ENCODE measurements at places on chromosomes 5 and 9.

GRCh38 chr5:104452550-104452949, 890.0 kb upstream of the NUDT12 start:
- H3K4me1 ChIP-seq: no peaks in the 10 kb centered on the region
- H3K4me3 ChIP-seq: no peak overlapping the region
- H3K27me3 ChIP-seq: no peaks in the 10 kb centered on the region
- no peak overlapping the region for H3K27ac ChIP-seq
- no peak for DNase-seq

GRCh38 chr5:139592289-139592688, 31.1 kb downstream of the UBE2D2 start:
- no peaks in the 10 kb centered on the region for H3K36me3 ChIP-seq
- H3K4me1 ChIP-seq: peaks cover 10% of the 10 kb centered on the region
- no peak overlapping the region for H3K27ac ChIP-seq
- no peak overlapping the region for H3K4me3 ChIP-seq

- H3K27ac ChIP-seq: no peak overlapping the region
- no peaks in the 10 kb centered on the region for H3K36me3 ChIP-seq
- no peaks in the 10 kb centered on the region for H3K4me1 ChIP-seq
- no peak for DNase-seq
- no peaks in the 10 kb centered on the region for H3K27me3 ChIP-seq
These were observed 285.3 kb downstream of the PIK3R1 start for GRCh38 chr5:68500813-68501212.

GRCh38 chr9:89731262-89732182, 126.7 kb downstream of the GADD45G start:
- H3K4me3 ChIP-seq: no peak overlapping the region
- no peak for DNase-seq
- no peaks in the 10 kb centered on the region for H3K36me3 ChIP-seq
- H3K27me3 ChIP-seq: no peaks in the 10 kb centered on the region

DNA sequence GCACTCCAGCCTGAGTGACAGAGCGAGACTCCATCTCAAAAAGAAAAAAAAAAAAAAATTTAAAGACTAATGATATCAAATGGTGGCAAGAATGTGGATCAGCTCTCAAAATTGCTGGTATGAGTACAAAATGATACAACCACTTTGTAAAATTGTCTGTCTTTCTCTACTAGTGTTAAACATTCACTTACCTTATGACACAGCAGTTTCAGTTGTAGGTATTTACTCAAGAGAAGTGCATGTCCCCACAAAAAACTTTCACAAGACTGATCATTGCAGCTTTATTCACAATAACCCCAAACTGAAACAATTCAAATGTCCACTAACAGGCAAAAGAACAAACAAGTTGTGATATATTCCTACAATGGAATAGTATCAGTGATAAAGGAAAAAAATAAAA, 14.7 kb upstream of the CETN3 start:
- no peak for DNase-seq
- no peaks in the 10 kb centered on the region for H3K36me3 ChIP-seq
- H3K4me3 ChIP-seq: no peak overlapping the region

DNA sequence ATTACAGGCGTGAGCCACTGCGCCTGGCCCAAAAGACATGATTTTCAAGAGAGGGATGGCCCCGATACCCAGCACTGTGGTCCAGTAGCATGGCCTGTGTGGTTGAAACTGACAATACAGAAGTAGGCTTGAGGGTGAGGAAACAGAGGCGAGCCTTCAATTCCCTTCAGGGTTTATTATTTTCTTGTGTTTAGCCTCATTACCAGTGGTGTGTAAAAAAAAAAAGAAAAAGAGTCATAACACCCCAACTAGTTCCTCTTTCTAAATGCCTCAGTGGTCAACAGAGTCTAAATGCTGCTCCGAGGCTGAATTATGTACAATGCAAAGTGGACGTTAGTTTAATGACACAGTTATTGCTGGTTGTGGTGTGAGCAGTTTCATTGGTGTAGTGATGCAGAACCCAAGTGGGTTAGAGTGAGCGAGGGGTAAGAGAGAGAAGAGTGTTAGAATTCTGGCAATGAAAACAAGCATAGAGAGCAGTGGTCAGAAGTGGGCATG, 58.8 kb downstream of the SNX30 start:
- no peaks in the 10 kb centered on the region for H3K36me3 ChIP-seq
- H3K4me3 ChIP-seq: no peak overlapping the region
- H3K4me1 ChIP-seq: no peaks in the 10 kb centered on the region
- H3K27me3 ChIP-seq: no peaks in the 10 kb centered on the region
- H3K27ac ChIP-seq: no peak overlapping the region

GRCh38 chr9:16728137-16728508, 142.3 kb downstream of the BNC2 start:
- peak overlapping the region; percentile 89 for H3K27ac ChIP-seq

Measured in sigmoid colon (tissue), 7 donors.